ENCODE measurements at places on chromosomes 6 and 20.

GRCh38 chr20:17875106-17875980, 93.3 kb downstream of the SNX5 start:
- no peak for DNase-seq

DNA sequence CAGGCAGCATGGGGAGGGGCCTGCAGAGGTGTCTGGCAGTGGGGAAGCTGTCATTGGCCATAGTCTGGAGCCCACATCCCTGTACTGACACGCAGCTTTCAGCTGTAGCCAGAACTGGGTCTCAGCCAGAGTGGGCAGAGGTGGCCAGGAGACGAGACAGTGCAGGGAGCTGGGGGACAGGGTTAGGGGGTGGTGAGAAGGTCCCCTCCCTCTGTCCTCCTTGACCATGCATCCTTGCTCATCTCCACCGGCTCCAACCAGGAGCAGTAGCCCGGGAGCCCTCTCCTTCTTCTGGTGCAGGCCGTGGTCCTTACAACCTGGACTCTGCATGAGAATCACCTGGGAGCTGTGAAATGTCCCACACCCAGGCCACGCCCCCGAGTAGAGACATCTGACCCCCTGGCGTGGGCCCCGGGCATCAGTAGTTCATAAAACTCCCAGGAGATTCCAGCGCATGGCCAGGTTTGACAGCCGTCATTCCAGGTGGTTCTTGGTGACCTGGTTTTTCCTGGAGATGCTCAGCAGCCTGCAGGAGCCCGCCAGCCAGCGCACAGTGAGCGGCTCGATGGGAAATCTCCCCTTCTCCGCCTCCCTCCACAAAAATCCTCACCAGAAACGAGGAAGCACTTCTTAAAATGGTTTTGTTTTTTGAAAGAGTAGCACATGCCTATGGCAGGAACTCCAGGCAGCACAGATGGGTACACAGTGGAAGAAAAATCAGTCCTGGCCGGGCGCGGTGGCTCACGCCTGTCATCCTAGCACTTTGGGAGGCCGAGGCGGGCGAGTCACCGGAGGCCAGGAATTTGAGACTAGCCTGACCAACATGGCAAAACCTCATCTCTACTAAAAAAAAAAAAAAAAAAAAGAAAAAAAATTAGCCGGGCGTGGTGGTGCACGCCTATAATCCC, 56.2 kb downstream of the ADNP start:
- no peak for DNase-seq

GRCh38 chr20:63065911-63066310, 59.1 kb upstream of the BHLHE23 start:
- DNase-seq: no peak

GRCh38 chr6:21230536-21230935, 363.0 kb upstream of the SOX4 start:
- no peak for DNase-seq

DNA sequence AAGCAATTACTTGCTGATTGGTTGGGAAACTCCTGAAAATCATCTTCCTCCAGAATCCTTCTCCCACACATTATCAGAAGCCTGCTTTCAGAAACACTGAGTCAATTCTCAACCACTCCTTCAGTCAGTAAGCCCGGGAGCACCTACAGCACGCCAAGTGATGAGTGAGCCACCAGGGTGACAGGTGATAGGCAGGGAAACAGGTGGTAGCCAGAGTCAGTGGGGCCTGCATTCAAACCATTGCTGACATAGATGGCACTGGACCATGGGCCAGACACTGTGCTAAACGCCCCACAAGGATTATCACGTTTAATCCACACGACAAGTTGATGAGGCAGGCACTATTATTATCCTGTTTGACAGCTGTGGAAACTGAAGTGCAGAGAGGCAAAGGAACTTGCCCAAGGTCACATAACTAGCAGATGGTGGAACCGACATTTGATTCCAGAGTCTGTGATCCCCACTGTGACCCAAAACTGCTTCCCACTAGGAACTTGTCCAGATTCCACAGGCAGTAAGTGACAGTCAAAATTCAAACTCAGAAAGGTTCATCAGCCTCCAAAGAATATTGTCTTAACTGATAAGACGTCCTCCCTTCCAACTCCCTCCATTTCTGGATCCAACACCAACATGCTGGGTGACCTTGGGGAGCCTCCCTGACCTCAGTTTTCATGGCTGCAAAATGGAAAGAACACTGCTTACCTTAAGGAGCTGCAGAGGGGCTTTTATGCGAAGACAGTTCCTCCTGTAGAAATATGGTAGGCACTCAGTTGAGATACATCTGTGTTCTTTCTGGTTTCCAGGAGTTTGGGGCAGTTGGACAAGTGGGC, 23.9 kb upstream of the TOP1 start:
- DNase-seq: no peak

GRCh38 chr20:48805286-48805685, 22.5 kb downstream of the PREX1 start:
- DNase-seq: no peak

- no peak for DNase-seq
These were observed 34.7 kb upstream of the FKBP1A start for GRCh38 chr20:1427457-1428054.

- DNase-seq: no peak
These were observed 45.6 kb upstream of the ARFGEF2 start for GRCh38 chr20:48875914-48876240.

DNA sequence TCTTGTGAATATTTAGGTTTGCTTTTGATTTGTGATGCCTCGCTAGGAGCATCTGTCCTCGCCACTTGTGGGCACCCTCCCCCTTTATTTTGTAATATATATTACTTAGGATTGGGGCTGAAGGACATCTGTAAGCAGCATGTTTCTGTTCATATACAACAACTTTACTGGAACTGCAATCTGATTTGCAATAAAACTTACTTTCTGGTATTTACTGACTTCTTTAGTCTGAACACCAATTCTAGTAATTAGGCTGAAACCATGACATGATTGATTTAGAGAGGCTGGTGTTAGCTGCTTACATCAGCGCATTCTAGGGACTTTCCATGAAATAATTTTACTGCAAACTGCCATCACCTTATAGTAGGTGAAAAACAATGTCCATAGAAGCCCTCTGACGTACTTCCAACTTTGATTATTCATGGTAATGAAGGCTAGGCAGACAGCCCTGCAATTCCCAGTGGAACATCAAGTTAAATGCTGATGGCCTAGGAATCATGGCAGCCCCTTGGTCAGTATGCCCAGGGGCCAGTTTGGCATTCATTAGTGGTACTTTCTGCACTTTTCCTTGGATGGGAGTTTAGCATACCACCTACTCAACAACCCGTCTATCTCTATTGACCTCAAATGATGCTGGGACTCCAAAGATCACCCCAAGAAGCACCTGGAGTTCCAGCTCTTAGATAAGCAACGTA, 132.9 kb upstream of the MCHR2 start:
- no peak for DNase-seq

DNA sequence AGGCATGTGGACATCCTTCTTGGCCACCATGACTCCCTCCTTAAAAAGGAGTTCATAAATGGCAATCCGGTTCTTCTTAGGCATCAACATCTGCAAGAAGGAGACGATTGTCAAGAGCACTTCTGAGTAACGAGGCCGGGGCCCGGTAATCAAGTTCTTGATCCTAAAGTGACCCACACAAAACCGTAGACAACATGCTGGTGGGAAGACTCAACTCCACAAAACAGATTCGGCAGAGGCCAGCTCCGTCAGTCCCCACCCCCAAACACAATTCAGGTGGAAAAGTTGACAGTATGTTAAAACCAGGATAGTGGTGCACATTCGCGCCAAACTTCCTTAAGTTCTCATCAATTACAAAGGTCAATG, 754 bp downstream of the RPS10 start:
- no peak for DNase-seq

- DNase-seq: peak; percentile 90
These were observed 26.4 kb upstream of the MCM3 start for GRCh38 chr6:52310932-52311331.

GRCh38 chr20:11989018-11989771, 71.5 kb downstream of the BTBD3 start:
- DNase-seq: no peak

- no peak for DNase-seq
These were observed 34.8 kb downstream of the NR2E1 start for GRCh38 chr6:108200631-108201030.

DNA sequence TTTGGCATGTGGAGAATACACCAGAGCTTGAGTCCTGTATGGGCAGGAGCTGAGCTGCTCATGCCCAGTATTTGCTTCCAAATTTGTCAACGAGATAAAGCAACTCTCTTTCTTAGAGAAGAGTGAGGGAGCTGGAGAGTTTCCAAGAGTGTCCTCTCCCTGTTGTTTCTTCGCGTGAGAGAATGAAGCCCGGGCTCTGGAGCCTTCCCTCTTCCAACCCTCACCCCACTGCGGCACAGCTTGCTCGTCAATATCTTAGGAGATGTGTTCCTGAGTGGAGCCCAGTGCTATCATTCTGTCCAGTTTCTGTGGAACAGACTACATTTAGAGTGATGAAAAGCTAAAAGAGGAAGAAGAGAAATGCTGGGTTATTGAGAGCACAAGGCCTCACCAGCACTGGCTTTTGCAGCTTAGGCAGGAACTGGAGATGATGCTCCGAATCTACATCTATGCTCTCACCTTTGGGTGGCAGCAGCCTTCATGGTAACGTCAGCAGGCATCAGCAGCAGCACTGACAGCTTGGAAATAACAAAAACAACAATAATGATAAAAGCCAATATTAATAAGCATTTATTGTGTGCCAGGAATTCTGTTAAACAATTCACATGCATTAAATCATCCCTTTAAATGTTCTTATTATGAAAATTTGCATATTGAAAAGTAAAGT, 66.5 kb upstream of the TFB1M start:
- DNase-seq: no peak

GRCh38 chr20:62652041-62652893, 10.0 kb downstream of the SLCO4A1 start:
- peak; percentile 70 for DNase-seq

DNA sequence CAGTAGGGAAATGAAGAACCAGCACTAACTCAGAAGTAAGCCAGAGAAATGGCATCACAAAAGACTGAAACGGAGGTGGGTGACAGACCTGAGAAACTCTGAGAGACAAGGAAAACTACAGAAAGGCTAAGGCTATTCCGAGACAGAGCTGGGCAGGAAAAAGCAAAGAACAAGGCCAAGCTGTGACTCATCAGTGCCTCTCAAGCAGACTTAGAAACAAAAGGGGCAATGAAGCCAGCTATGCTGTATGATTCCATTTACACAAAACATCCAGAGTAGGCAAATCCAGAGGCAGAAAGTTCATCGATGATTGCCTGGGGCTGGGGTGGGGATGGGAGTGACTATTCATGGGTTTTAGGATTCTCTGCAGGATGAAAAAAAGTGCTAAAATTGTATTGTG, 50.0 kb downstream of the SLC23A2 start:
- no peak for DNase-seq

DNA sequence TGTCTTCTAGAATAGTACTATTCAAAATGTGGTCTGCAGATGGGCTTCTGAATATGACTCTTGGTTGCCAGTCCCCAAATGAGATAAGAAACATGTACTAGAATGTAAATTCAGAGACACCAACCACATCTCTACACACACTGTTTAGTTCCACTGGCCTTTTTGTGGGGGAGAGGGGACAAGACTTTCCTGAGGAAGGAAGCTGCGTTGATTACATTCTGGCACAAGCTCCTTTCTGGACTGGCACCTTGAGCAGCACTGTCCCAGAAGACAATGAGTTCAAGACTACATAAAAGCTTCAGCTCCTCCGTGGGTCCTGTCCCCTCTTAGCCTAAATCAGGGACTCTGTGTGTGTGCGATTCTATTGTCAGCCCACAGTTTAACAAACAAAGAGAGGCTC, 6.9 kb upstream of the IYD start:
- DNase-seq: no peak

- no peak for DNase-seq
These were observed 339.9 kb downstream of the RNGTT start for GRCh38 chr6:88623531-88623930.

- peak; percentile 89 for DNase-seq
These were observed 41.7 kb downstream of the RIOK1 start for GRCh38 chr6:7431313-7431673.

DNA sequence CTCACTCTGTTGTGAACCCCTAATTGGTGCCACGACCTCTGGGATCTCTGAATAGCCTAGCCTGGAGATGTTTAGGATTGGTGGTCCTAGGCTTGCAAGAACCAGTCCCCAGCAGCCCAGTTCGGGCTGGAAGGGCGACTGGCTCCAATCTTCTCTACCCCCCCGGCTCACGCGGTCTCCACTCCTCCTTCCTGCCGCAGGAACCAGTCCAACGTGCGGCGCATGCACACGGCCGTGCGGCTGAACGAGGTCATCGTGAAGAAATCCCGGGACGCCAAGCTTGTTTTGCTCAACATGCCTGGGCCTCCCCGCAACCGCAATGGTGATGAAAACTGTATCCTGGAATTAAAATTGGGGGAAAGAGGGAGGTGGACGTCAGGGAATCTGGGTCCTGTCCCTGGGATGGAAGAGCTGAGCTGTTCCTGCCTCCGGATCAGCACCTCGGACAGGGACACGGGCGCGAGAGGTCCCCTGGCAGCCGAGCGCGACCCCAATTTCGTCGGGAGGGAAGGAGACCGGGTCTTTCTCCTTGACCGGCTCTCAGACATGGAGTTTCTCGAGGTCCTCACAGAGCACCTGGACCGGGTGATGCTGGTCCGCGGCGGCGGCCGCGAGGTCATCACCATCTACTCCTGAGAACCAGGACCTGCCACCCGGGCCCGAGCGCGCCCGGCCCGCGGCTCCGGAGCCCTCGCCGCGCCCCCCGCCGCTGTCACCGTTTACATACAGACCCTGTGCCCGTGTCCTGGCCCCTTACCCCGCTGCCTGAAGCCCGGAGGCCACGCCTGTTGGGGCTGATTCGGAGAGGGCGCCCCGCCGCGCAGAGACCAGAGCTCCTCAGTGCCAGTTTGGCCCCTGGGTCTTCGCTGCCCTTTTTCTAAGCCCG, 28.2 kb downstream of the SLC12A5 start:
- peak; percentile 59 for DNase-seq

DNA sequence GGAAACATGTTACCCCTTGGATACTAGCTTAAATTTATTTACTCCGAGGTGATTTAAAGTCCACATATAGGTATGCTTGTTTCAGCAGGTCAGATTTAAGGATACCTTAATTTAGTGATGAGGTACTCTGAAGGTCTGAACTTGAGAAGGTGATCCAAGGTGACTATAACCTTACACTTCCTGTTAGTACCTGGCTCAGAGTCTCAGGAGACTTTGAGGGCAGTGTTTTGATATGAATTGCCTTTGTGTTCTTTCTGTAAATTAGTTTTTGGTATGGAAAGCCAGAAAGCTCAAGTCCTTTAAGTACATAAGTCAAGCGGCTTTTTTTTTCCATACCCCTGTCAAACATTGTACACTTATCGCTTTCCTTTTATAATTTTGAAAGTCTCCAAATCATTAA, 489.0 kb downstream of the CDKAL1 start:
- DNase-seq: no peak

- DNase-seq: no peak
These were observed 113.3 kb downstream of the TMEM242 start for GRCh38 chr6:157209865-157210530.

DNA sequence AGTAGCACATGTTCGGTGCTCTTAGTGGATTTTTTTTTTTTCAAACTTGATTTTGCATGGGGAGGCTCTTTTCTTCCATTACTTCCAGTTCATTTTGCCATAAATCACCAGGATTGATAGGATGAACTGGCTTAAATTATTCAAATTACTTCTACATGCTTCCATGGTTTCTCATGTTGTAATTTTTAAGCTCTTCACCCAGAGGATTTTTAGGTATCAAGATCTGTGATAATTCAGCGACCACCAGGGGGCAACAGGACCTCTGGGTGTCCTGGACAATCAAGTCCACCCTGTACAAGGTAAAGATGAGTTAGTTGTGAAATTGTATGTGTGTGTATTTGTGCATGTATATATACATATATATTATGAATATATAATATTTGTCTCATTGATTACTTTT, 4.2 kb upstream of the EPHA7 start:
- DNase-seq: peak; percentile 74

GRCh38 chr6:33897189-33897780, 93.5 kb upstream of the MLN start:
- no peak for DNase-seq

All from common myeloid progenitor, CD34-positive (primary cell).